CD4-positive, alpha-beta T cell treated with Interferon alpha-2 for 1 hour (primary cell): ENCODE measurements at places on chromosomes 2 and 18.

DNA sequence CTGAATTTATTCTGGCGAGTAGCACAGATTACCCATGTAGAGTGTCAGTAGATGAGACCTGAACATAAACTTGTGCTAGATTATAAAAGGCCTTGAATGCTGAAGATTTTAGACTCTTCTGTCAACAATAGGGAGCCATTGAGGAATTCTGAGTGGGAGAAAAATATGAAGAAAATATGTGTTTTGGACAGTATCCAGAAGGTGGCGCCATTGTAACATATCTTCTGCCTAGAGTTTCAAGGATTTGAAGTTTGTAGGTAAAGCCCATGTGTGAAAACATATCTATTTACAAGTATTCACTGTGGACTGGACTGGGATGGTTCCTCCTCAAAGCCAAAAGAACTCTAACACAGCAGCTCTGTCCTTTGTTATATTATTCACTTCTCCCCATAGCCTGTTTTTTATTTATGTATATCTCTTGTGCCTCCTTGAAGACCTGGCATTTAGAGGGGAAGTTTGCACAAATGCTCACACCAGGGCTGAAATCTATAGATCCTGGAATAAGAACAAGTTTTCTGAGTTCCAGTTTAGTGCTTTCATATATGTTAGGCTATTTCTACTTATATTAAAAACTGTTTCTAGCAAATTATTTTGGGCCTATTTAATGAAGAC, 124.9 kb downstream of the RDH14 start:
- no peak for DNase-seq

DNA sequence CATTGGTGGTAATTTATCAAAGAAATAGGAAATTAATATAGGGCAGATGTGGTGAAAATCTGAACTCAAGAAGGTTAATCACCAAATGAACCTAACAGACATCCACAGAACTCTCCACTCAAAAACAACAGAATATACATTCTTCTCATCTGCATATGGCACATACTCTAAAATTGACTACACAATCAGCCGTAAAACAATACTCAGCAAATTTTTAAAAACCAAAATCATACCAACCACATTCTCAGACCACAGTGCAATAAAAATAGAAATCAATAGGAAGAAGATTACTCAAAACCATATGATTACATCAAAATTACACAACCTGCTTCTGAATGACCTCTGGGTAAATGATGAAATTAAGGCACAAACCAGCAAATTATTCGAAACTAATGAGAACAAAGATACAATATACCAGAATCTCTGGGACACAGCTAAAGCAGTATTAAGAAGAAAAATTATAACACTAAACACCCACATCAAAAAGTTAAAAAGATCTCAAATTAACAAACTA, 31.0 kb downstream of the RBM43 start:
- no peak for DNase-seq

- peak; percentile 80 for DNase-seq
Observed at GRCh38 chr2:11753886-11754699, 7.7 kb downstream of the LPIN1 start.

DNA sequence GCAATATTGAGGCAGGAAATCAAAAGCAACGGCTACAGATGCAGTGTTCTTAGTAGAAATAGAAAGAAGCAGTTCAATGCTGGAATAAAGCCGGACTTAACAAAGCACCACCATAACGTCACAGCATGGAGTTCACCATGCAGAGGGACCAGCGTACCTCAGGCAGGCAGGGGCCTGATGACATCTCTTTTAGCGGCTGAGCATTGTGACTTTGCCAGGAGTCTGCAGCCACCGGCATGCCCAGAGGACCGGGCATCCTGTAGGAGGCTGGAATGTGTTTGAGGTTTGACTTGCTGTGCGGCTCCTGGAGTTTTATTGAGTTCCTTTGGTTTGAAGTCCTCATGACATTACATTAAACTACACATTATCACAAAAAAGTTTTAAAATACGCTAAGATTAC, 139.8 kb downstream of the UXS1 start:
- no peak for DNase-seq

DNA sequence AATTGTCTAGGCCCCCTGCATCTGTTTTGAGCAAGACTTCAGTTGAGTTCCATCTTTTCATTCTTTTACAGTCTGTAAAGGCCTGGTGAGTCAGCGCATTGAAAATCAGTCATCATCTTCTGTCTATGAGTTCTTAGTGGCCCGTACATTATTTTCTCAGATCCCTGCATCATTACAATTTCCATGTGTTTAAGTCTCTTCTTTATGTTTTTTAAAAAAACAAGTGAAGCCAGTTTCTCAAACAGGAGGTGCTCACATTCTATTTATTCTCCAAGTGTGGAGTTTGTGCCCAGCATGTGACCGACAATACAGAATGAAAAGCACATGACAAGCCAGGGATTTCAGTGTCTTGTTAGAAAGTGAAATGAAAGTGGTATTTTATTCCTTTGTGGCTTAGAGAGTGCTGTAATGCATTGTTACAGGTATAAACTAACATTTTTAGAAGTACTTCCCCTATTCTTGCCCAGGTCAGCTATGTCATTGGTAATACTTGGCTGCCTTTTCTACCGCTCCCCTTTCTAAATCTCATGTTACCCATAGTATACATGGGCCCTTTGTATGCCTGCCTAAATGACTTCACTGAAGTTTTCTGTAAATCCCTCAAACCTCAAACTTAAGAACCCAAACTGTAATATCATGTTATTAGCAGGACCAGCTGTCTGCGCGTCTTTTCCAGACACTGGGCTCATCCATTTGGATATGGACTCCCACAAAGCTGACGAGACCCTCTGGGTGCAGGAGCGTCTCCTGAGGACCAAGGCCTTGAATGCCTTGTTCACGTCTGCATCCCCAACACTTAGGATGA, 67.6 kb downstream of the FEZ2 start:
- DNase-seq = no peak

GRCh38 chr2:151837926-151838325, 9.7 kb upstream of the ARL5A start:
- DNase-seq = no peak

- peak; percentile 40 for DNase-seq
Observed at GRCh38 chr18:62716619-62717168, 1.4 kb downstream of the PHLPP1 start.

- DNase-seq = no peak
Observed at GRCh38 chr2:212477571-212477970, 61.0 kb downstream of the ERBB4 start.
